Mammary epithelial cell (primary cell): ENCODE measurements at places on chromosomes 5 and 9.

DNA sequence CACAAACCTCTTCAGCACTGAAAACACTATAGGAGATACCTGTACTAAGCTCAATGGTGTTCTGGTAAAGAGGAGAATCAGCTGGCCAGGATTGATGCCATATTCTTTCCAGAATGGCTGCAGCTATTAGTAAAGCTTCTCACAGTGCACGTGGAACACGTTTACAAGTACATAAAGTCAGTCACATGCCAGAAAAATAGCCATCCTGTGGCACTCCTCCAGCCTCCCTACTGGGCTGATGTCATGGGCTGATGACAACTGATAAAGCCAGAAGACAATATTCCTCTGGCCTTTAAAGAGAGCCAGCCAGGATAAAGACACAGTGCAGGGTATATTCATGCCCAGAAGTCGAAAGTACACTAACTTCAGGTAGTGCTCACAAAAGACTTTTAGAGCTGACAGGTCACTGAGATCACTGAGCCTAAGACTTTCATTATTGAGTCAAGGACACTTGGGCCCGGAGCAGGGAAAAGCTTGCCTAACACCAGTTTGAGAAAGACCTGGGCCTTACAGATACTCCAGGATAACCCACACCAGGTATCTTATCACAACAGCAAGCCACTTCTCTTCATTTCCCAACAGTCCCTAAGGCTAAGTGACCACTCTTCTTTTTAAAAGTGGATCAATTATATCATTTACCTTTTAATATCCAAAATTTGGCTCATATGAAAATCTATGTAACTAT lies 29.4 kb downstream of the ABITRAM start:
- DNase-seq = no peak

- no peak for DNase-seq
Measured at GRCh38 chr5:88719434-88719833, 163.6 kb downstream of the MEF2C start.

- peak; percentile 38 for DNase-seq
Measured at GRCh38 chr9:123345567-123345955, 10.4 kb upstream of the CRB2 start.

DNA sequence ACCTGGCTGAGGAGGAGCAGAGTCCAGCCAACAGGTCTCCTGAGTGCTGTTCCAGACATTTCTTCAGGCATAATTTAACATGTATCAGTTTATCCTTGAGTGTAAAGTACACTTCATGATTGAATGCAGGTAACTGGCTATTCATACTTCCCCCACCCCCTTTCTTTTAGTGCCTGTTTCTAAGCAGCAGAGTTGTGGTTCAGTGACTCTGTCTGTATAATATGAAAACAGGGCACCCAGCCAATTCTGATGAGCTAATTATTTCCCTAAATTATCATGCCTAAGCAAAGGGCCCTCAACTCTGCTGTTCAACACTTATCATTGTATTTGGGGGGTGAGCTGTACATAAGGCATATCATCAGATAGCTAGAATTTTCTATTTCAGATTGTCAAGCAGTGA lies 51.9 kb upstream of the ZSWIM6 start:
- DNase-seq = peak; percentile 89

DNA sequence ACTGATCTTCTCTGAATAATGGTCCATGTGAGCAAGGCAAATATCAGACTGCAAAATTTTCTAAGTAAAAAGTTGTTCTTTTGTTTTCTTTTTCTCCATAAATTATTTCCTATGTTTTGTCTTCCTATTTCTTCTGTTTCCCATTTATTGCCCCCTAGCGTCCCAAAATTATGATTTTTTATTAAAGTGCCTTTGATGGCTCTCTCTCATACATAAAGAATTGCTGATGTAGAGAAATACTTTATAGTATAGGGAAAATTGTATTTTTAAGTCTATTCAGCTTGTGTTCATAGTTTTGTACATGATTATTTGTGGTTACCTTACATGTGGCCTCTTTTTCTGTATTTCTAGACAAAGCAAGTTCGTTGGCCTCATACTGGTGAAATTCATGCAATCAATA lies 1031.2 kb downstream of the EFNA5 start:
- no peak for DNase-seq

- no peak for DNase-seq
Measured at GRCh38 chr5:73284985-73285384, 112.0 kb downstream of the TMEM174 start.

GRCh38 chr9:109311731-109312130 lies 9.1 kb downstream of the EPB41L4B start:
- peak; percentile 30 for DNase-seq

- DNase-seq = no peak
Measured at GRCh38 chr9:131891598-131891997, 151.7 kb upstream of the RAPGEF1 start.

- no peak for DNase-seq
Measured at GRCh38 chr9:31715250-31715649, 669.2 kb upstream of the ACO1 start.

DNA sequence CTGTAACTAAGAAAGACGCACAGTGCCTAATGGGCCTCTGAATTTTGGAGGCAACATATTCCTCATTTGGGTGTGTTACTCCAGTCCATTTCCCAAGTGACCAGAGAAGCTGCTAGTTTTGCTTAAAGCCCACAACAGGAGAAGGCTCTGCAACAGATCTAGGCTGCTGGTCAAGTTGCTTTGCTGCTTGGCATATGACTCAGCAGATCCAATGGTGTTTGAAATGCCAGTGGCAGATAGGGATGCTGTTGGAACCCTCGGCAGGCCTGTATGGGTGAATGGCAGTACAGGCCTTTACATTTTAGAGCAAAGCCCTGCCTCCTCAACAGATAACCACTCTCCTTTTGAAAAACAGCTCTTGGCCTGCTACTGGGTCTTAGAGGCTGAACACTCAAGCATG lies 36.2 kb upstream of the ROR2 start:
- DNase-seq = no peak

DNA sequence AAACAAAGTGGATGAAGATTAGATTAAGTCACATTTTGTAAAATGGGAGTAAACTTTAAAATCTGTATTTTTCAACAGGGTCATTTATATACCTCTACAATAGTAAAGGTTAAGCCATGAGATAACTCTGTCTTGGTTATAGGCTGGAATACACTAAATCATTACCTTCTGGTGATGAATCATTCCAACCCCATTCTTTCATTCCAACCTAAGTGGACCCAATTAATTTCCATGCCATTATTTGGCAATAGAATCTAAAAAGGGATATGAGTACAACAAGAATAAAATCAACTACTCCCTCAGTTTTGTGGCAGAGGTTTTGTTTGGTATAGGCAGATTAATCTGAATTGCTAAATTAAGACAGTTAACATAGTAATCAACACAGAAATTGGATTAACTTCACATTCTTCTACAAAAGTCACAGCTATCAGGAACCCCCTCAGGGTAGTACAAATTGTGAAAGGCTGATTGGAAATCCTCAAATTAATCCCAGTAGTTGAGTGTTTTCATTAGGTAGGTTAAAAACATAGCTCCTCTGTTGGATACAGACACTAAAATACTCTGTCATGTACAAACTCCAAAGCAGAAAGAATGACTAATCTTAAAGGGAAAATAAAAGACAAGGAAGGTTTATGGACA lies 54.2 kb downstream of the ELAVL2 start:
- DNase-seq = peak; percentile 49

- peak; percentile 75 for DNase-seq
Measured at GRCh38 chr9:32587901-32588300, 14.9 kb upstream of the NDUFB6 start.

DNA sequence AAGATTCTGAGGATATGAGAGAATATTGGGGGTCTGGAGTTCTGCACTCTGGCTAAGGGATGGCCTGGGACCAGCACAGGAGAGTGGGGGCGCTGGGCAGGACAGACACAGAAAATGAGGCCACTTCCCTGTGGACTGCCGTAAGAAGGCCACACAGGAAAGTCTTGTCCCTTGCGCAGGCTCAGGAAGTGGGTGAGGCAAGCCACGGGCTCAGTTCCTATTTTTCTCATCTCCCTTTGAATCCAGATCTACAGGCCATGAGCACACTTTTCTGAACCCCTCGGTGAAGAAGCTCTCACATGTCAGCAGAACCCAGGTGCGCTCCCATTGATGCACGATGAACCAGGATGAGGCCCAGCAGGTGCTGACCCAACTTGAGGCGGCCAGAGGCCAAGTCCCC lies 207.4 kb downstream of the AGTPBP1 start:
- DNase-seq = no peak

GRCh38 chr9:25814023-25814422 lies 135.8 kb upstream of the TUSC1 start:
- no peak for DNase-seq

DNA sequence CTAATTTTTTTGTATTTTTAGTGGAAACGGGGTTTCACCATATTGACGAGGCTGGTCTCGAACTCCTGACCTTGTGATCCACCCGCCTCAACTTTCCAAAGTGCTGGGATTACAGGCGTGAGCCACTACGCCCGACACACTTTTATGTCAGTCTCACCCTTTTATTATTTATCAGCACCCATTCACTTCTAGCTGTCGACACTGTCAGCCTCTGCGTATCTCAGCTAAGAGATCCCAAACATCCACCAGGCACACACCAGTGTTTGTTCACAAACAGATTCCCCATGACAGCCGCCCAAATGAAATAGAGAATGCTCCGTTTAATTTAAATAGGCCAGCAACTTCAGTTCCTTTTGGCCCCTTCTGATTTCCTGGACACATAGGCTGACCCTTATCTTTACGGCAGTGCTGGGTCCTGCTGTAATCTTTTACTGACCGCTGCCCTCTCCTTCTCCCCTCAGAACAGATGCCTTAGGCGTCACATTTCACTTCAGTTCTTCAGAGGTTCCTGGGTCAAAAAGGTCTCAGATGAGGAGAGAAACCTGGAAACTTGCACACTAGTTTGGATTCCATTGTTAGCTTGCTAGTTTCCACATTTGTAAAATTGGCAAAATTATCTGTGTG lies 43.1 kb upstream of the CKMT2 start:
- DNase-seq = no peak

- DNase-seq = peak; percentile 57
Measured at GRCh38 chr9:134433101-134433500, 106.8 kb downstream of the RXRA start.
